ENCODE measurements at places on chromosomes 7 and 10.

DNA sequence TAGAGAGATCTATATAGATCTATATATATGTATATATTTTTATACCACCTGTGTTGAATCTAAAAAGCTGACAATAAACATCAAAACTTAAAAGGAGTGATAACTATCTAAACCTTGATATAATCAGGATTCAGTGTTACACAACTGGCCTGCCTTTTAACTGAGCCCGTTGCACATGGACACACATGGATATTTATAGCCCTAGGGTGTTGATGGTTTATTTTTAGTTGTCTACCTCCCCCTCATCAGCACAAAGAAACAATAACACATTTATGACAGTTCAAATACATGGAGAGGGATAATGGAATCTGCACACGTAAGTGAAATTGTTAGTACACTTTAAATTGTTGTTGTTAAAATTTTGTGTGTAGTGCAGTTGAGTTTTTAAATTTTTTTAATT is 336.9 kb downstream of the ZNF248 start:
- DNase-seq: no peak

- DNase-seq: no peak
These were observed 3.4 kb upstream of the PPP2R2D start for GRCh38 chr10:131897297-131897899.

DNA sequence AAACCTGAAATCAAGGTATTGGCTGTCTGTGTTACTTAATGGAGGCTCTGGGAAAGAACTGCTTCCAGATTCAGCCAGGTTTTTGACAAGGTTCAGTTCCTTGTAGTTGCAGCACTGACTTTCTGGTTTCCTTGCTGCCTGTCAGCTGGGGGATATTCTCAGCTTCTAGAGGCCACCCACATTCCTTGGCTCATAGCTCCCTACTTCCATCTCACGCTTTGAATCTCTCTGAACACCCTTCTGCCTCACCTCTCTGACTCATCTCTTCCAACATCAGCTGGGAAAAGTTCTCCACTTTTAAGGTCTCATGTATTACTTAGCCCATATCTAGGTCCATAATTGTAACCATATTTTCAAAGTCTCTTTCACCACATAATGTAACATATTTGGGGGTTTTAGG is 22.9 kb upstream of the GPR22 start:
- DNase-seq: no peak

DNA sequence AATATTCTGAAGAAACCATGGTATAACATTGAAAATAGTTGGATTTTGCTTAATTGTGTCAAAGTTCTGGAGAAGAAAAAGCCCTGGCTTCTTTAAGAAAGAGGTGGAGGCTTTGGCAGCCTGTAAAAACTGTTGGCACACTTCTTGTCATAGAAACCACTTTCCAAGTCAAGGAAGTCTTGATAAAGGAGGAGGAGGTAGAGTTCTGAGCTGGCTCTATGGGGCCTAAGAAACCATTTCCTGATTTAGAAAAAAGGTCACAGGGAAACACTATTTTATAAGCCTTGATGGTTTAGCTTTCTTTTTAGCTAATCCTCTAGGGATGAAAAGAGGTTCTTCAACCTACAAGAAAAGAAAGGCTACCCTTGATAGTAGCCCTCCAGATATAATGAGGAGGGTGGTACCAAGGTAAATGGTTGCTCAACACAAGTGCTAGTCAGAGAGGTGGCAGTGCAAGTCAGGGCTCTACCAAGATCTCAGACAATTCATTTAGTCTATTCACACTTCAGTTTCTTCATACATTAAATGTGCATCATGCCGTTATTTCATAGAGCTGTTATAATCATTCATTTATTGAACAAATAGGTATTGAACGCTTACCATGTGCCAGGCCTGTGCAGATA is 346.9 kb downstream of the RNLS start:
- no peak for DNase-seq

DNA sequence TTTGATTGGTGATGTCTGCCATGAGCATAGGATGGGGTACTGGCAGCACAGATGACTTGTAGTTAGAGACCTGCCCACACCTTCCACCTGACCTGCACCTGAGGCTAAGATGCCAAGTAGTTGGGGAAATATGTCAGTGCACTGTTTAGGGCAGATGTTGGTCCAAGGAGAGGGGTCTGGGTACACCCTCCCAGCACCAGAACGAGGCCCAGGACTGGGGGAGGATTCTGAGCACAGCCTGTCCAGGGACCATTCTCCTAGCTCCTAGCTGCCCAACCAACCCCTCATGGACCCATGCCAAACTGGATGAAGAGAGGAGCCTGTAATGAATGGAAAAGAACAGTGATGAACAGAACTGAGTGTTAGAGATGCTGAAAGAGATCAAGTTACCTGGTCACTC is 28.0 kb downstream of the FRMPD2 start:
- DNase-seq: no peak

GRCh38 chr10:86390337-86391120 is 23.9 kb upstream of the GRID1 start:
- no peak for DNase-seq
